ENCODE measurements at places on chromosomes 3 and 15.

GRCh38 chr15:62857411-62857853, 185.1 kb upstream of the TPM1 start:
- DNase-seq: no peak

DNA sequence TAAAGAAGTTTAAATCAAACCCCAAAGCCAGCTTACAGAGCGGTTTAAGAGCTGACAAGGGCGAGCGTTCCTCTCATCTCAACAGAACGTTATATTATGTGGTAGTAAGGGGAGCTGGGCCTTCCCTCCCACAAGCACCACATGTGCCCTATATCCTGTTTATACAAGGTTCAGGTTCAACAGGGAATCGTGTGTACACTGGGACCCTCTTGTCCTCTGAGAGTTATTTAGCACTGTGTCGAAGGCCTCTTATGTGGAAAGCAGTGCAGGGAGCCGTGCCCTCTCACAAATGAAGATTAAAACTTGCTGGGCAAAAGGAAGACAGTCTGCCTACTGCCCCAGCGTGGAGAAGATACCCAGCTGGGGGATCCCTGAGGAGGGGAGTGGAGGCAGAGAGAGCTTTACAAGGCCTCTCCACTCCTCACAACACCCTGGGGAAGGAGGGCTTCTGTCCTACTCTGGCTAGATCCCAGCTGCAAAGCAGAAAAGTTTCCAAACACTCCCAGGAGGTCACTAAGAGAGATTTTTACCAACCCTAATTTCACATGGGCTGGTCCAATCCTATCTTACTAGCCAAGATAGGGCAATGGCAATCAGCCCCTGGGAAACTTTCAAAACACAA, 2.9 kb downstream of the TLE3 start:
- no peak for DNase-seq

DNA sequence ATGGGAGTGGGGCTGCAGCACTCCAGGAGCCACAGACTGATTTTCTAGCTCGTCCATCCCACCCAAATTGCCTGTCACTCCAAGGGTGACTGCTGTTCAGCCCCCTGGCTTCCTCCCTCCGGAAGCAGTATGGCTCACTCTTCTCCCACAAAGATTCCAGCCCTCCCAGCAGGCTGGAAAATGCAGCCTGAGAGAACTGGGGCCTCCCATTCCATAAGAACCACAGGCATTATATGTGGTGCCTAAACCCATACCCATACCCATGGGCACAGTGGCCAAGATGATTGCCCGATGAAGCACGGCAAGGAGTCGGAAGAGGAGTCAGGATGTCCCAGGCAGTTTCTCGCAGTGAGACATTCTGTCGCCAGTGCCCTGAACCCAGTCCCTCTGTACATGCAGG, 6.0 kb upstream of the VILL start:
- DNase-seq: no peak

GRCh38 chr15:48647962-48648361, 2.5 kb upstream of the FBN1 start:
- DNase-seq: no peak

DNA sequence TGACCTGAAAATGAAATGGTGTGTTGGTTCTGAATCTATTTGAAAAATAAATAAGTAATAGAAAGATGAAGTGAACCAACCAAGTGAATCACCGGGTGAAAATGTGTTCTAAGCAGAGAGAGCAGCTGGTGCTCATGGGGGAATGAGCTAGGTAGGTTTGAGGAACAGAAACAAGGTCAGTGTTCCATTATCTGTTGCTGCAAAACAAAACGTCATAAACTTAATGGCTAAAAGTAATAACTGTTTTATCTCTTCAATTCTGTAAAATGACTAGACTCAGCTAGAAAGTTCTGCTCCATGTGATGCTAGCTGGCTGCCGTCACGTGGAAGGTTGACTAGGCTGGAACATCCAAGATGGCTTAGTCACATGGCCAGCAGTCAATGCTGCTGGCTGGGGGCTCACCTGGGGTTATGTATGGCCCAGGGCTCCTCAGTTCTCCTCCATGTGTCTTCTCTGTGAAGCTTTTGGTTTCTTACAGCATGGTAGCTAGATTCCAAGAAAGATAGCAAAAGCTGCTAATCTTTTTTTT, 13.3 kb upstream of the SH3BP5 start:
- no peak for DNase-seq

DNA sequence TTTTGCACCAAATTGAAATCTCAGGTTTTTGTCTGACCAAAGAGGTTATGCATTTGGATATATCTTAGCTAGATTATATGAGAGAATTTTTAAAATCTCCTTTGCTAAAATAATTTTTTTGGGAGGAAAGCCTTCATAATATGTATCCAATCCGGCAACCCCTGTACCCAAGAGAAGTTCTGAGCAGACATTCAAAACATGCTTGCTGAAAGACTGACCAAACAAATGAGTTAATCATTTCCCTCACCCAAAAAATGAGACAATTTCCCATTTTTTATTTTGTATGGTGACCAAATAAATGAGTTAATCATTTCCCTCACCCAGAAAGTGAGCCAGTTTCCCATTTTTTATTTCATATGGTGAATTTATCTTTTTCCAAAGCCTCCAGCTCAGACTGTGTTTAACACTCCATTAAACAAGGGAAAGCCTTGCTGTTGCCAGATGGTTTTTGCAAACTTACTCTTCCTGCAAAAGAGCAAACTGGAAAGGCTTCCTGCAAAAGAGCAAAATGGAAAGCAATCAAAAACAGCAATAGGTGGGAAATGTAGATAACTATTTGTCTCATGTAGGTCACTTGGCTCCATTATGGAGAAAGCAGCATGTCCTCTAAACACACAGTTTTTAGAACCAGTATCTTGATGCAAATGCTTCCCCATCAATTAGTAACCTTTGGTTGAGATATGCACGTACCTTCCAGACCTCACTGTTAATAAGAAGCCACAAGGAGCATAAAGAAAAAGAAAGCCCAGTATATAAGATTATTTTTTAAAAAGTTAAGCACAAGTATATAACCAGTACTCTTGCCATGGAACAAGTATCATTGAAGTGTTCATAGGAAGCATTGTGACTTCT, 78.4 kb upstream of the OSTN start:
- DNase-seq: no peak

GRCh38 chr3:25592510-25592968, 72.2 kb downstream of the TOP2B start:
- no peak for DNase-seq

GRCh38 chr3:108334701-108335100, 38.4 kb downstream of the HHLA2 start:
- no peak for DNase-seq

- peak; percentile 18 for DNase-seq
These were observed 36.8 kb downstream of the ATP1B3 start for GRCh38 chr3:141913150-141913811.

- DNase-seq: no peak
These were observed 345.5 kb downstream of the SQOR start for GRCh38 chr15:45980366-45980765.

DNA sequence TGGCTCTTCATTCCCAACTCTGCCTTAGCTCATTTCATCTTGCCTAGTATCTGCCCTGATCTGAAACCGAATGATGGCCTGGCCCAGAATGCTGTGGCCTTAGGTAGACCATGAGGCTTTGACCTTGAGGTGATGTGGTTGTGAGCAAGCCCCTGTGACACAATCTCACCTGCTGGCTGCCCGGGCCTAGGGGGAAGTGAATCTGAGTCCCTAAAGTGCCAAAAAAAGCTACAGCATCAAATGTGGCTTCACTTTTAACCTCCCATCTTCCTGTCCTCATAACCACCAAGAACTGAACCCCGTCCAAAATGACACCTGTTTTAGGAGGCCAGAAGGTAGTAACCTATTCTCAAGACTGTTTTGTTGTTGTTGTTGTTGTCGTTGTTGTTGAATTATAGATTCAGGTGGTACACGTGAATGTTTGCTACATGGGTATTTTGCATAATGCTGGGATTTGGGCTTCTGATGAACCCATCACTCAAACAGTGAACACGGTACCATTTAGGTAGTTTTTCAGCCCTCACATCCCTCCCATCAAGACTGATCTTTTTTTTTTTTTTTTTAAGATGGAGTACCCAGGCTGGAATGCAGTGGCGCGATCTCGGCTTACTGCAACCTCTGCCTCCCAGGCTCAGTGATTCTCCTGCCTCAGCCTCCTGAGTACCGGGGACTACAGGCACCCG, 54.6 kb downstream of the MCCC1 start:
- no peak for DNase-seq

DNA sequence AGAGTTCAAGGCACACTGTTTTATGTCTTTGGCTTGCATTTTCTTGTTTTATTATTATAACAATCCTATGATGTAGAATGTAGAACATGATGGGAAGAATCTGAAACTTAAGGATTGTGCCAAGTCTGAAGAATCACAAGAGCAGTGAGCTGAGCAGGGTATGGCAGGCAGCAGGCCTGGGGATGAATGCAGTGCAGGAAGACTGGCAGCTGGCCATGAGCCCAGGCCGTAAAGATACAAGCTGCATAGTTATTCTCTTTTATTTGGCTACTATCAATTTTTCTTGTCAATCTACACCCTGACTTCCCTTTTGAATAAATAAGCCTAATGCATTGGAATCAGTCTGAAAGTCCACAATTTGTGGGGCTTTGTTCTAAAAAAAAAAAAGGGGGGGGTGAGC, 89.6 kb upstream of the ARPP21 start:
- no peak for DNase-seq

DNA sequence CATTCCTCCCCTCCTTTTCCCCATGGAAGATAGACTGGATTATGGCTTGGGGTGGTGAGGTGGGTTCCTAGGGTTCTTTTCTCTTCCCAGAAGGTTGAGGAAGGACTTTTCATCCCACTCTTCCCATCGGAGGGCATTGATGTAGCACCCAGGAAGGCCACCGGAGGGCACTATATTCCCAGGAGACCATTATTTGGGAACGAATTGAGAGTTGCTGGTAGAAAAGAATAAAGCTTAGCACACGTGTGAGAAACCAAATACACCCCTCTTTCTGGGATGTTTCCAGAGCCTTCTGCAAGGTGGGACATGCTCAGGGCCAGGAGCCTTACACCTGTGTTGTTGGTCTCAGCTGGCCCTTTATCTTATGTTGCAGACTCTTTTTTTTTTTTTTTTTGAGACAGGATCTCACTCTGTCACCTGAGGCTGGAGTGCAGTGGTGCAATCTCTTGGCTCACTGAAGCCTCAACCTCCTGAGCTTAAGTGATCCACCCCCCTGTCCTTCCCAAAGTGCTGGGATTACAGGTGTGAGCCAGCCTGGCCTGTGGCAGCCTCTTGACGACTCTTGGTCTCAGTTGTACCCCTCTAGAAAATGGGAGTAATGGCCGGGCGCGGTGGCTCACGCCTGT, 6.3 kb upstream of the CDC25A start:
- DNase-seq: peak; percentile 21

DNA sequence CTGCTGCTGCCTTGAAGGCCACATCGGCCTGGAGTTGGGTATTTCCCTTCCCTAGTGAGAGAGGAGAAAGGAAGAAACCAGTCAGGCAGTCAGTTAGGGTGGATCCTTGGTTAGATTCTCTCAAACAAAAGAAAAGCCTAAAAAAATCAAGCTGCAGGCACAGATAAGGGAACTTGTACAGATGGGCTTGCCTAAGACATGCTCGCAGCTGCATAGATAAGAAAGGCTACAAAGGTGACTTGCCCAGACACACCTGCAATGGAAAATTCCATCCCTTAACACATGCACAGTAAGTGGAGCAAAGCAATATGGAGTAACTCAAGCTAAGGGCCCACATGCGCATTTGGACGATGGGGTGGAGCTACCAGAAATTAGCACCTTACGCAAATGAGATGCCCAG, 199.7 kb upstream of the ARPP21 start:
- DNase-seq: no peak

DNA sequence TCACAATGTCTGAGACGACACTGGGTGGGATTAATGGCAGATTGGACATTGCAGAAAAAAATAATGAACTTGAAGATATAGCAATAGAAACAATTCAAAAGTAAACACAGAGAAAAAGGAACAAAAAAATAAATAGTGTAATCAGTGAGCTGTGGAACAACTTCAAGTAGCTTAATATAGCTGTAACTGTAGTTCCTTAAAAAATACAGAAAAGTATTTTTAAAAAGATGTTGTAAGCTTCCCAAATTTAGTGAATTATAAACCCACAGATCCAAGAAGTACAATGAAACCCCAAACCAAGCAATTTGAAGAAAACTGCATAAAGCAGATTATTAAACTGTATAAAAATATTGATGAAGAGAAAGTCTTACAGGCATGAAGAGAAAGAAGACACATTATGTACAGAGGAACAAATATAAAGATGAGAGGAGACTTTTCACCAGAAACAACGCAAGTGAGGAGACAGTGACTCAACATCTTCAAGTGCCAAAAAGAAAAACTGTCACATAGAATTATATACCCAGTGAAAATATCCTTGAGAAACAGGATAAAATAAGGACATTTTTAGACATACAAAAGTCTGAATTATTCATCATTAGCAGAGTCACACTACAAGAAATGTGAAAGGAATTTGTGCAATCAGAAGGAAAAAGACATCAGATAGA, 176.4 kb downstream of the NFKBIZ start:
- DNase-seq: no peak

GRCh38 chr15:31235311-31236183, 91.1 kb upstream of the KLF13 start:
- DNase-seq: peak; percentile 41

GRCh38 chr15:62799037-62799436, 243.5 kb upstream of the TPM1 start:
- DNase-seq: no peak

GRCh38 chr3:187565701-187566100, 104.5 kb downstream of the SST start:
- DNase-seq: no peak
